CD4-positive, alpha-beta memory T cell (primary cell): ENCODE measurements at places on chromosomes 4 and X.
A peak's percentile ranks its signal among the peaks of the same experiment; 100 is the strongest.

GRCh38 chr4:13481569-13481968 lies 2.6 kb downstream of the RAB28 start:
- H3K4me1 ChIP-seq, result peaks cover 19% of the 10 kb centered on the region
- H3K27me3 ChIP-seq, result no peaks in the 10 kb centered on the region
- H3K27ac ChIP-seq, result no peak overlapping the region
- no peak overlapping the region for H3K4me3 ChIP-seq
- no peak for DNase-seq
- peaks cover 5% of the 10 kb centered on the region for H3K36me3 ChIP-seq

GRCh38 chrX:39242187-39242586 lies 440.9 kb downstream of the MID1IP1 start:
- DNase-seq, result peak; percentile 20
- H3K4me1 ChIP-seq, result no peaks in the 10 kb centered on the region
- no peak overlapping the region for H3K27ac ChIP-seq
- H3K27me3 ChIP-seq, result no peaks in the 10 kb centered on the region
- H3K36me3 ChIP-seq, result no peaks in the 10 kb centered on the region

- no peak for DNase-seq
- H3K36me3 ChIP-seq, result no peaks in the 10 kb centered on the region
- H3K27ac ChIP-seq, result no peak overlapping the region
- H3K4me1 ChIP-seq, result no peaks in the 10 kb centered on the region
These were observed 146.4 kb downstream of the CPEB2 start for GRCh38 chr4:15148691-15149090.

DNA sequence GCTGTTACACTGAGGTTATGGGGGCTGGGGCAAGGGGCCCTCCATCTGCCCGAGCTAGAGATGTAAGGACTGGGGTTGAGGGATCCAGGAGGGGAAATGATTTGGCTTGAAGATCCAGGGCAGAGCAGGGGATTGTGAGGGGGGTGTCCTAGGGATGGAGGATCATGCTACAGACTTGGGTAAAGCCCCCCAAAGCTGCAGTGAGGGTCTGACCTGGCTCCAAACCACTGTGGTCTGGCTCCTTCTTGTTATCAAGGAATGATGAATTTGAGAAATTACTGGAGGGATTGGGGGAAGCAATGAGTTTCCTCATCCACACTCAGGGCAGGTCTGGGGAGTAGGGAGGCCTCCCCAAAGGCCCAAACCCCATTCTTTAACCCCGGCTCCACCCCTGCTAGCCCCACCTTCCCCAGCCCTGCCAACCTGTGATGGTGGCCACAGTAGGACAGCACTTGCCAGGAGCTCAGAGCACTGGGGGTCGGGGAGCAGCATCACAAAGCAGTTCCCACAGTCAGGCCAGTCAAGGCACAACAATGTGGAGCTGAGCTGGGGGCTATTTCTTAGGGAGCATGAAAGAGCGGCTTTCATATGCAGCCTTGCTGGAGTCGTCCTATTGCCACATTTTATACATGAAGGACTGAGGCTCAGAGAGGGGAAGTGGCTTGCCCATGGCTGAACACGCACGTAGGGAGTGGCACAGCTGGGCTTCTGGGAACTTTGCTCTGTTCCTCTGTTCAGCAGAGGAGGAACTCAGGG lies 165.5 kb downstream of the EFNB1 start:
- H3K27me3 ChIP-seq, result no peaks in the 10 kb centered on the region
- no peak for DNase-seq
- no peak overlapping the region for H3K27ac ChIP-seq
- no peak overlapping the region for H3K4me3 ChIP-seq
- no peaks in the 10 kb centered on the region for H3K4me1 ChIP-seq

GRCh38 chr4:113593400-113594230 lies 167.9 kb downstream of the CAMK2D start:
- H3K4me3 ChIP-seq, result no peak overlapping the region
- no peak for DNase-seq
- H3K27ac ChIP-seq, result no peak overlapping the region

DNA sequence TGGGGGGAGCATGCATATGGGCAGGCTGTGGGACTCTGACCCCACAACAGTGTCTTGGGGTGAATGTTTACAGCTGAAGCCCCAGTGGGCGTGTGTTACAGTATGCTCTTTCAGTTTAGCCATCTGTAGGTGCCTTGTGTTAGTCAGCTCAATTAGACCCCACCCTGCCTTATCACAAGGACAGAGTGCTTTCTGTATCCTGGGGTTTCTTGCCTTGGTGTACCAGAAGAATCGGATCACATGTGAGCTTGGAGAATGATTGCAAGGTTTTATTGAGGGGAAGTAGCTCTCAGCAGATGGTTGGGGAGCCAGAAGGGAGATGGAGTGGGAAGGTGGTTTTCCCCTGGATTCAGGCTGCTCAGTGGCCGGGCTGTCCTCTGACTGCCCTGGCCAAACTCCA lies 27.3 kb downstream of the SH3BGRL start:
- no peak for DNase-seq
- no peaks in the 10 kb centered on the region for H3K27me3 ChIP-seq
- no peaks in the 10 kb centered on the region for H3K4me1 ChIP-seq
- no peaks in the 10 kb centered on the region for H3K36me3 ChIP-seq

- no peak overlapping the region for H3K4me3 ChIP-seq
- no peaks in the 10 kb centered on the region for H3K27me3 ChIP-seq
- H3K36me3 ChIP-seq, result peaks cover 74% of the 10 kb centered on the region
These were observed 8.0 kb downstream of the RPL34 start for GRCh38 chr4:108628411-108628810.

DNA sequence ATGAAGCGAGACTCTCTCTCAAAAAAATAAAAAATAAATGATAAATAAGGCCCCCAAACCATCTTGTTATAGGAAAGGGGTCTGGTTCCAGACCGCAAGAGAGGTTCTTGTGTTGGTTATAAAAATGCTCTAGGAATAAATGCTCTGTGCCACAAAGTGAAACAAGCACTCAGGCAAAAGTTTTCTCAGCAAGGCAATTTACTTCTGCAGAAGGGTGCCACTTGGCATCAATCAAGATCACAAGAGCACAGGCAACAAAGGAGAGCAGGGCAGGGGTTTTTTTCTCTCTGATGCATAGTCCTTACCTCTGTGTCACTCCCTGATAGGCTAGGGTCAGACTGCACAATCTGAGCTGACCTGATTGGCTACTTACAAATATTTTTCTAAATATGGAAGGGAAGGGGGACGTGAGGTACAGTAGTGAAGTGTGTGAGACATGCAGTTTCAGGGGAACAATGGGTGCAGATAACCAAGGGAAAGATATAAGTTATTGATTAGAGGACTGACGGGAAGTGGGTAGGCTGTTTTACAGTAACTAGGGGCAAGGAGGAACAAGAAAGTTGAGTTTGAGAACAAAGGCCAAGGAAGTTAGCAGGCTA lies 29.8 kb upstream of the FUNDC1 start:
- no peaks in the 10 kb centered on the region for H3K4me1 ChIP-seq
- DNase-seq, result no peak
- no peaks in the 10 kb centered on the region for H3K27me3 ChIP-seq
- no peaks in the 10 kb centered on the region for H3K36me3 ChIP-seq
- no peak overlapping the region for H3K4me3 ChIP-seq
- no peak overlapping the region for H3K27ac ChIP-seq

DNA sequence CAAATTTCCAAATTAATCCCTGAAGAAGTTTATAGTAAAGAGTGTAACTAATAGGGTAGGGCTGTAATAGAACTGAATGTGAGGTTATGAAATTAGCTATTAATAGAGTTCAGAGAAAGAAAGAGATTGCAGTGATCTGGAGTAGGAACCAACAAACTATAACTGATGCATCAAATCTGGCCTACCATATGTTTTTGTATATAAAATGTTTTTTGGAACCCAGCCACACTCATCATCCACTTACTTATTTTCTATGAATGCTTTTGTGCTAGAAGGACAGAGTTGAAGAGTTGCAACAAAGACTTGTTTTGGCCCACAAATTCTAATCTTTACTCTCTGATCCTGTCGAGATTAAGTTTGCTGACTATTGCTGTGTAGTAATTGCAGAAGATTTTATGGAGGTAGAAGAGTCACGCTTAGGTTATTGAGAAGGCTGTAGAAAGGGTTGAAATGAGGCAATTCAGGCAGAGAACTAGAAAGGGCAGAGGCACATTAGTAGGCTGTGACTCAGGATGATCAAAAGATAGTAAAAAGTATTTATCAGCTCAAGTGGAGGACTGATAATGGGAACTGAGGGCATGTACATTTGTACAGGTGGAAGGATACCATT lies 298.7 kb upstream of the EMCN start:
- H3K36me3 ChIP-seq, result no peaks in the 10 kb centered on the region
- no peaks in the 10 kb centered on the region for H3K4me1 ChIP-seq
- H3K27ac ChIP-seq, result no peak overlapping the region
- no peak for DNase-seq
- no peaks in the 10 kb centered on the region for H3K27me3 ChIP-seq
- H3K4me3 ChIP-seq, result no peak overlapping the region

DNA sequence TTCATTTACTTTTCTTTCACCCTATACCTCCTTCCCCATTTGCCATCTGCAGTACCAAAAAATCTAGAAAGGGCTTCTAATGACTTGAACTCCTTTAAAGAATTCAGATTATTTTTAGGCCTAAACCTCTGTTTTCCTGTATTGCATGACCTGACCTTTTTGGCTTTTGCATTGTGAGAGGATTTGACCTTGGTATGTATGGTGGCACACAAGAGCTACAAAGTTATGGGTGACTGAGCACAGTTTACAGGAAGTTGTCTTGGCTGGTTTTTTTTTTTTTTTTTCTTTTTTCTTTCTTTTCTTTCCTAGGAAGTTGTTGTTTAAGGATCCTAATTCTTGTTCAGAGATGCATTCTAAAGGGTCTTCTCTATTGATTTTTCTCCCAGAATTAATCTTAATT lies 32.0 kb upstream of the MTMR8 start:
- H3K27ac ChIP-seq, result no peak overlapping the region
- no peaks in the 10 kb centered on the region for H3K27me3 ChIP-seq
- no peaks in the 10 kb centered on the region for H3K36me3 ChIP-seq

DNA sequence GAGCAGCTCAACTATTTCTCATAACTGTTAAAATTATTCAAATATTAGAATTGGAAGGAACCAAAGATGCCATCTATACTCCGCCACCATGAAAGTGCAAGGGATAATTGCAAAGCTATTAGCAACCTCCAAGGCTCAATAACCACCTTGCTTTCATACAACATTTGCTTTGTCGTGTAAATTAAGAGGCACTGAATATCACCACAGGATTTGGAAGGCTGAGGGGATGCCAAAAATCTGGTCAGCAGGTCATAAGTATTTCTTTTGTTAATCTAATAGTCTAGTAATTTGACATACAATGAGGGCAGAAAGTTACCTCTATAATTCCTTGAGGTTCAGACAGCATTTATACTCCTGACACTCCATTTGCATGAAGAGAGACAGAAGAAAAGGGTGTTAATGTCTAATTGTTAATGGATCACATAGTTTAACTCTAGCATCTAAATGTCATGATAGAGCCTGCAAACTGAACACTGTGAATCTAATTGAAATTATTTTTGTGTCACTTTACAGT lies 200.9 kb upstream of the DIAPH2 start:
- no peak for DNase-seq
- no peaks in the 10 kb centered on the region for H3K36me3 ChIP-seq
- no peak overlapping the region for H3K4me3 ChIP-seq
- no peaks in the 10 kb centered on the region for H3K27me3 ChIP-seq

DNA sequence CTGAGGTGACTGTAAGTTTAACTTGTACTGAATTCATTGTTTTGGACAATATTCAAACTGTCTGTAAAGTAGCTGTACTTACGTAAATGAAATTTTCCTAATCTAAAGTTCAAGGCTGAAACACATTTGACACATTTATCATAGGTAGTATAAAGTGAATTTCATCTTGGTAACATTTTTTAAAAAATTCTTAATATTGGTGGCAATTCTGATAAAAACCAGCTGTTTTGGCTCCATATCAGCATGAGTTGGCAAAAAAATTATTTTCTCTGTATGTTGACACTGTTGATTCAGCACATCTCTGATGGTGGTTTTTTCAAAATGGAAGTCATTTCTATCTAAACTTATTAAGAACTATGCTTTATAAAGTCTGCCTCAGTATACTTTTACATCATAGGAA lies 30.9 kb downstream of the CXorf58 start:
- H3K27me3 ChIP-seq, result no peaks in the 10 kb centered on the region
- no peaks in the 10 kb centered on the region for H3K4me1 ChIP-seq
- no peaks in the 10 kb centered on the region for H3K36me3 ChIP-seq
- H3K4me3 ChIP-seq, result no peak overlapping the region
- H3K27ac ChIP-seq, result no peak overlapping the region

DNA sequence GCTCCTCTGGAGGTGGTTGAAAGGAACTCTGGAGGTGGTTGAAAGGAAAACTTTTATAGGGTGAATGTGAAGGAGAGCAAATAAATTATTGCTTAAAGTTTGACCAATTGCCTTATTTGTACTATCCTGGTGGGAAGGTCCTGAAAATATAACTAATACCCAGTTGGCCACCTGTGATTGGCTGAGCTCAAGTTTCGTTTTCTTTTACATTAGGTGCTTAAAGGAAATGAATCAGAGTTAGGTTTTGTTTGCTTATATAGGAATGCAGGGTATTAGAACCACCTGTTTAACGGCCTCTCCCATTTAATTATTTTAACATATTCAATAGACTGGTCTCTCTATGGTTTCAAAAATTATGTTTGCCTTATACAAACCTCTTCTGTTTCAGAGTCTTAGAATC lies 497.6 kb downstream of the PRR32 start:
- H3K4me3 ChIP-seq, result no peak overlapping the region
- no peak for DNase-seq
- H3K27ac ChIP-seq, result no peak overlapping the region
- H3K27me3 ChIP-seq, result no peaks in the 10 kb centered on the region

GRCh38 chr4:92305878-92306520 lies 2.2 kb downstream of the GRID2 start:
- H3K4me1 ChIP-seq, result no peaks in the 10 kb centered on the region
- H3K27me3 ChIP-seq, result no peaks in the 10 kb centered on the region
- H3K27ac ChIP-seq, result no peak overlapping the region
- H3K4me3 ChIP-seq, result no peak overlapping the region

DNA sequence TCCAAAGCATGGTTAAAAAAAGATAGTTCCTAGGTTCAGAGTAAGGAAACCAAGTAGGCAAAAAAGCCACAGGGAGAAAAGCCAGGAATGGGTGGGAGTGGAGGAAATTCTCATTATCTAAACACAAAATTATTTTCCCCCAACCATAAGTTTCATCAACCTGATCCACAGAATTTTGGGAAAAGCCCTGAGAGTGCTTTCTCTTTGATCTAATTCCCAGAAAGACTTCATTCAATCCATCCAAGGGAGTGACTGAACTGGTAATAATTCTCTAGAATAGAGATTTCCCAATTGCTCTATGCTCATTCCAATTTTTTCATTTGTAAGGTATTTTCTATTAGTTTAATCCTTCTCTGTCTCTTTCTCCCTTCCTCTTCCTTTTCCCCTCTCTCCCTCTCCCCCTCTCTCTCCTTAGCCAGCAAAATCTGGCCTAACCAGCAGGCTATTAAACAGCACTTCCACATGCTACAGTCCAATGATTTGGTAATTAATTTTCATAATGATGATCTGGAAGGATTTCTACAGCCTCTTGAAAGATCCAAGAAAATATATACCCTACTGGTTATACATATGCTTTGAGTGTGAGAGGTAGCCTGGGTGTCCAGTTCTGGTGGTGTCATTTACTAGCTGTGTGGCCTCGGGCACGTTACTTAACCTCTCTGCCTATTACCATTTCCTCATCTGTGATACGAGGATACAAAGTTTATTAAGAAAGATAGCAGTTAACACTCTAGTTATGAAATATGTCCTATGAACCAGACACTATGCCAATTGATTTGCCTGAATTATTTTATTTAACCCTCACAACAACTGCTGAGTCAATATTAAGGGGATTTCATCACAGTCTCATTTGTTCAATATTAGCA lies 251.5 kb upstream of the RASGEF1B start:
- H3K27me3 ChIP-seq, result no peaks in the 10 kb centered on the region
- DNase-seq, result no peak
- peaks cover 3% of the 10 kb centered on the region for H3K4me1 ChIP-seq
- no peak overlapping the region for H3K27ac ChIP-seq
- no peaks in the 10 kb centered on the region for H3K36me3 ChIP-seq
